ENCODE measurements at places on chromosomes 4 and X. TPM values are rescaled to one million over a fixed set of nuclear protein-coding genes. Genes with fewer than 3 reads are reported as not detected.

PIR gene
- 27.3 TPM for total RNA-seq

- no peak for DNase-seq
These were observed 405.0 kb upstream of the MAGEB18 start for GRCh38 chrX:25733148-25733547.

DNA sequence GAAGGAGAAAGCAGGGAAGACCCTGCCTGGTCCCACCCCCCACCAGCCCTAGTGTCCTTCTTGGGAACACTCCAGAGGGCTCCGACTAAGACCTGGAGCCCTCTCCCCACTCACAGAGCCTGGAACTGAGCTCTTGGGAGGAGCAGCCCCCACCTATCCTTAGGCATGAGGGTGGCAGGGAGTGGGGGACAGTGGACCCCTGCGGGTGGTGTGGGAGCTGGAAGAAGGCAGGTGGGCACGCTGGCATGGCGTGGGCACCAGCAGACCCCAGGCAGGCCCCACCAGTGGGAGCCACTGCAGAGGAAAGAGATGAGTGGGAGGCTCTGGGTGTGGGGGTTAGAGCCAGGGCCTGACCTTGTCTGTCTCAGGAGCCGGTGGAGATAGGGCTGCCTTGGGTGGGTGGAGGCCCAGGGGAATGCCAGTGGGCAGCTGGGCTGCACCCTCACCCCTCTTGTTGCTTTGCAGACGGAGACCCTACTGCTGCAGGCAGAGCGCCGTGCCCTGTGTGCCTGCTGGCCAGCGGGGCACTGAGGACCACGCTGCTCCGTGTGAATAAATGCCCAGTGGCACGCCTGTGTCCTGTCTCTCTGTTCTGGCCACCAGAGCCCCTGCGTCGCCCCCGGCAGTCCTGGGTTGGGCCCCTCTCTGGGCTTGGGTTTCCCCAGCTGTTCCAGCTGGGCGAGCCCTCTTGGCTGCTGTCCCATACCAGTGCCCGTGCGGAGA, 15.6 kb upstream of the NAT8L start:
- DNase-seq: no peak

- no peak for DNase-seq
These were observed 63.1 kb downstream of the ANOS1 start for GRCh38 chrX:8668813-8669212.

SYN1 gene
- total RNA-seq: 0.12 TPM

GRCh38 chrX:39969099-39969818, 128.5 kb downstream of the BCOR start:
- DNase-seq: no peak

DCUN1D4 gene
- total RNA-seq: 24.6 TPM

CXCL13 gene
- not detected for total RNA-seq

- DNase-seq: no peak
These were observed 39.5 kb upstream of the ZNF330 start for GRCh38 chr4:141180991-141181761.

GRCh38 chr4:33998291-33998690, 2246.0 kb downstream of the ARAP2 start:
- DNase-seq: no peak

FDCSP gene
- not detected for total RNA-seq

EDA gene
- under 0.01 TPM for total RNA-seq

PARM1 gene
- under 0.01 TPM for total RNA-seq

DNA sequence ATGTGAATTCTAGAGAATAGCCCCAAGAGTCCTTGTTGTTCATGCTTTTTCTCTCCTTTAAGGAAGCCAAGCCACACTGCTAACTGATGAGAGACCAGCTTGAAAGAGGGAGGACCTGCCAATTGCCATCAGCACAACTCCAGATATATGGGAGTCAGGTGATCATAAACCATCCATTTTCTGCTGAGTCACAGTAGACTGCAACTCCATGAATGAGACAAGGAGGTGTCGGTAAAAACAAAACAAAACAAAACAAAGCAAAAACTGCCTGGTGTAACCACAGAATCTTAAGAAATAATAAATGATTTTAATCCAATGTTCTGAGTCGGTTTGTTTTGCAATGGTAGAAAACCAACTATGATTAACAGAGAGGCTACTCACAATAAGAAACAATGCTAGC, 837.3 kb downstream of the PCDH7 start:
- peak; percentile 0 for DNase-seq

GRCh38 chr4:64489628-64490027, 80.4 kb upstream of the TECRL start:
- DNase-seq: no peak

PAGE5 gene
- 41.0 TPM for total RNA-seq

- DNase-seq: no peak
These were observed 1025.8 kb upstream of the LCORL start for GRCh38 chr4:19047279-19047880.

TCP11X2 gene
- total RNA-seq: not detected

- DNase-seq: no peak
These were observed 20.0 kb downstream of the SLC25A43 start for GRCh38 chrX:119419146-119419545.

PSAPL1 gene
- not detected for total RNA-seq

DNA sequence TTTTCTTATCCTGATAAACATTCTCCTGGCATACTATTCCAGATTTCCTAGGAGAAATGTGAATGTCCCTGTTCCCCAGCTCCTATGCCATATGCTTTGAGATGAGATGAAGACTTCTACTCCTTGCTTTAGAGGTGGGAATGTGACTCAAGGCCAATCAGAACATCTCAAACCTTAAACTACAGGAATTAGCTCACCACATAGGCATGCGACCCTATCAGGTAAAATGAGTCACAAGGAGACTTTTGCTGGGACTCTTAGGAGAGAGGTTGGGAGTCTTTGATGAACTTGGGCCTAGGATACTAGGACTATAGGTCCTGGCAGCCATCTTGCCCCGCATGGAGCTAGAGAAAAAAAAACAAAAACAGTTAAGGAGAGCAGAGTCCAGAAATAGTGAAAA, 5.8 kb upstream of the USO1 start:
- DNase-seq: no peak

GRCh38 chr4:75714011-75714410, 10.4 kb upstream of the USO1 start:
- no peak for DNase-seq

MGAT4D gene
- total RNA-seq: not detected

SH3TC1 gene
- total RNA-seq: 6.6 TPM

DNA sequence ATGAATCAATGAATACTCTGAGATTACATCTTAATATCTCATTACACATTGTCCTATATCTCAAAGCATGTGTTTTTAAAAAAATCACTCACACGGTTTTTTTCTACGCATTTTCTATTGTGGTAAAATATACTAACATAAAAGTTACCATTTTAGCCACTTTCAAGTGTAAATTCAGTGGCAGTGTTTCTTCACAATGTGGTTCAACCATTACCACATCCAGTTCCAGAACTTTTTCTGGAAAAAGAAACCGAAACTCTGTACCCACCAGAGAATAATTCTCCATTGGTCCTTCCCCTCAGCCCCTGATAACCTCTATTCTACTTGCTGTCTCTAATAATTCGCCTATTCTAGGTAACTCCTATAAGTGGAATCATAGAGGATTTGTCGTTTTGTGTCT, 35.3 kb upstream of the ACSL1 start:
- DNase-seq: peak; percentile 5

PPP2R2C gene
- total RNA-seq: 0.10 TPM

GRCh38 chrX:21926116-21926515, 14.4 kb upstream of the SMS start:
- DNase-seq: no peak

HSD17B13 gene
- total RNA-seq: 0.49 TPM

GRCh38 chrX:10356979-10357378, 200.2 kb downstream of the CLCN4 start:
- DNase-seq: peak; percentile 9

- no peak for DNase-seq
These were observed 40.3 kb downstream of the PPP3CA start for GRCh38 chr4:101306764-101307615.

MORF4L2 gene
- 542 TPM for total RNA-seq

GPR34 gene
- total RNA-seq: not detected

- DNase-seq: no peak
These were observed 311 bp downstream of the RNF113A start for GRCh38 chrX:119871245-119871598.

ANK2 gene
- total RNA-seq: 7.0 TPM

KCND1 gene
- total RNA-seq: 0.59 TPM

SAGE1 gene
- 0.10 TPM for total RNA-seq

- no peak for DNase-seq
These were observed 86.2 kb downstream of the MTMR1 start for GRCh38 chrX:150779385-150779784.

DNA sequence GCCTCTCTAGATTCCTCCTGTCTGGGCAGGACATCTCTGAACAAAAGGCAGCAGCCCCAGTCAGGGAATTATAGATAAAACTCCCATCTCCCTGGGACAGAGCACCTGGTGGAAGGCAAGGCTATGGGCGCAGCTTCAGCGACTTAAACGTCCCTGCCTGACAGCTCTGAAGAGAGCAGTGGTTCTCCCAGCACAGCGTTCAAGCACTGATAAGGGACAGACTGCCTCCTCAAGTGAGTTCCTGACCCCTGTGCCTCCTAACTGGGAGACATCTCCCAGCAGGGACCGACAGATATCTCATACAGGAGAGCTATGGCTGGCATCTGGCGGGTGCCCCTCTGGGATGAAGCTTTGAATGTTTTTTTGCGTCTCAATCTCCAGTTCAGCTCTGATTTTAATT, 262.2 kb downstream of the PARM1 start:
- no peak for DNase-seq

DNA sequence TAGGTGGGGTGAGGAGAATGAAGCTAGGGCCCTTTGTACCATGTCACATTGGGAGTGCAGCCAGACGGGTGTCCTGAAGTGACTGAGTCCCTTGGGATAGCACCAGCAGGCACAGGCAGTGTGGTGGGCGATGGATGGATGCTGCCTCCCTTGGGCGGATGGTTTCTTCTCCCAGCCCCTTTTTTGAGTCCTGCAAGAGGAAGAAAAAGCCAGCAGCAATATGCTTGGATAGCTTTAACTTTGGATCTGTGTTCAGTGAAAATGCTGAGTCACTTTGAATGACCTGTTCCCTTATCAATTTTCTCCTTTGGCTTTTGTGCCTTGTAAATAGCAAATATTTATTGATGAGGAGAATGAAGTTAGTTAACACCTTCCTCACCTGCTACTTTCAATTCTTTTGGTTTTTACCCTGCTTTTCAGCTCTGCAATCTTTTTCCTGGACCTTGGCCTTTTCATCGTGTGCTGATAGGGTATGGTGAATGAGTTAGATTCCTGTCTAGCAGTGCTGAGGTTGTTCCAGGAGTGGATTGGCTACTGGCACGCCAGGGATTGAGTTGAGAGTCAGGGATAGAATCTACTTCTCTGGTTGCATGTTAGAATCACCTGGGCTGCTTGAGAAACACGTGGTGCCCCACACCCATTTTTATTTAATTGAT, 10.2 kb downstream of the DCUN1D4 start:
- DNase-seq: no peak

- DNase-seq: no peak
These were observed 262.8 kb upstream of the VCX start for GRCh38 chrX:7580127-7580526.

DNA sequence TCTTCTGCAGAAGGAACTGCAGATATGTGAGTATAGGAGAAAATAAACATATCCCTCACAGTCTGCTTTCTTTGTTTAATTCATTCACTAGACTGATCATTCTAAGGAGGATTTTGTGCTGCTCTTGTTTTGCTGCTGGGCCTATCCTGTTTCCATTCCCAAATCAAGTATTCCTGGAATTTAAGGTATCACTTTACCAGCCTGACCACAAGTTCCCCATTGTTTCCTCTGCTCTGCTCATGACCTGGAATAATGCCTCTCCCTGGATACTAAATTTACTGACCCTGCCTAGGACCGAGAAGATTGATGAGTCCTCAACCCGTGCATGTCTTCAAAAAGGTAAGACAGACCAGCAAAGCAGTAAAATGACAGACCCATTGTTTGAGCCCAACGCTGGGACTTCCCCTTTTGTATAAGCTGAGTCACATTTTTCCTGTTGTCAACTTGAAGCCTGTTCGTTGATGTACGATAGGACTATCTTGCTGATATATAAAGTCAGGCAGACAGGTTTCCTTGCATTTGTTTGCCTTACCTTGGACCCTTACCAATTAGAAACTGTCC, 85.5 kb upstream of the TET2 start:
- peak; percentile 78 for DNase-seq

LGI2 gene
- not detected for total RNA-seq

GRCh38 chr4:14719053-14719452, 283.2 kb upstream of the CPEB2 start:
- peak; percentile 36 for DNase-seq

- no peak for DNase-seq
These were observed 202.7 kb upstream of the HS3ST1 start for GRCh38 chr4:11631416-11631815.

Data from RPMI7951 (cell line).